ENCODE measurements at places on chromosomes 2 and 18.

GRCh38 chr2:105777506-105778055, 32.9 kb downstream of the NCK2 start:
- no peak for DNase-seq

GRCh38 chr2:96507957-96508520, 2.9 kb upstream of the NEURL3 start:
- no peak for DNase-seq

GRCh38 chr2:37866171-37866934, 58.7 kb upstream of the RMDN2 start:
- DNase-seq = no peak

DNA sequence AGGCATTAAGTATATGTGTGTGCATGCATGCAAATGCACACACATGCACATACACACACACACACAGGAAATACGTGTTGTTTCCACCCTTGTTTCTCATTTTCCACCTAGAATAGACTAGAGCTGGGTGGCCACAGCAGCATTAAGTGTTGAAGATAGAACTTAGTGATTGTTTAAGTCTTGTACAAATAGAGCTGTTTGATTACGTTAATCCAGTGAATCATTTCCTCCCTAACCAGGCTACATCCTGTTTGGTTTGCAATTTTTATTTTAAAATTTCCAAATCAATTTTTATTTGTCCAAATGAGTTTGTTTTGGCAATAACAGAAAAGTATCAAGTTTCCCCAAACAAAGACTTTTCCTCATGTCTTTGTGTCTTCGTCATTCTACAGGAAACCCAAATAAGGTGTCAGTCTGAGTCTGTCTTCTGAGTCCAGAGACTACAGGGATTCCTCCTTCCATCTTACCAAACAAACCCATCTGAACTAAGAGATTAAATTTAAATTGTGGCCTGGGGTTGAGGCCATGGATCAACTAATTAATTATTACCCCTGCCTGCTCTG, 74.6 kb upstream of the GALNT5 start:
- DNase-seq = no peak

DNA sequence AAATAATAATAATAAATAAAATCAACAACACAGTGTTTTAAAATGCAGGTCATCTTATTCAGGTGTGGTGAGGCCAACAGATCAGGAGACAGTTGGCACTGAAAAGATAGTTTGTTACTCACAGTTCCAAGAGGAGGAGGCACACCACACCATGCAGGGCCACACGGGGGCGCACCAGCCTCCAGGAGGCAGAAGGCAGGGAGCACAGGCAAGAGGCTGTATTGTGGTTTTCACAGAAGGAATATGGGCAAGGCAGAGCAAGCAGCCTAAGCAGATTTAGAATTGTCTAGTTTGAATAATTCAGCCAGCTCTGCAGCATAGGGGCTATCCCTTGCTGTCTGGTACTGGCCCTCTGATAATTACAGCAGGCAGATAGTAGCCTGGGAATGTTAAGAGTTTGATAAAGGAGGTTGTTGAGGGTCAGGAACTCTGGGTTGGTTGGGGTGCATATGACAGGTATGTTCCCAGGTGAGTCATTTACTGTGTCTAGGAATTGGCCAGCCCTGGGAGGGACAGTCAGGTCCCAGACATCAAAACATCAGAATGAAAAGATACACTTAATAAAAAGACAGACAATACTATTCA, 31.3 kb downstream of the KIAA2012 start:
- no peak for DNase-seq

DNA sequence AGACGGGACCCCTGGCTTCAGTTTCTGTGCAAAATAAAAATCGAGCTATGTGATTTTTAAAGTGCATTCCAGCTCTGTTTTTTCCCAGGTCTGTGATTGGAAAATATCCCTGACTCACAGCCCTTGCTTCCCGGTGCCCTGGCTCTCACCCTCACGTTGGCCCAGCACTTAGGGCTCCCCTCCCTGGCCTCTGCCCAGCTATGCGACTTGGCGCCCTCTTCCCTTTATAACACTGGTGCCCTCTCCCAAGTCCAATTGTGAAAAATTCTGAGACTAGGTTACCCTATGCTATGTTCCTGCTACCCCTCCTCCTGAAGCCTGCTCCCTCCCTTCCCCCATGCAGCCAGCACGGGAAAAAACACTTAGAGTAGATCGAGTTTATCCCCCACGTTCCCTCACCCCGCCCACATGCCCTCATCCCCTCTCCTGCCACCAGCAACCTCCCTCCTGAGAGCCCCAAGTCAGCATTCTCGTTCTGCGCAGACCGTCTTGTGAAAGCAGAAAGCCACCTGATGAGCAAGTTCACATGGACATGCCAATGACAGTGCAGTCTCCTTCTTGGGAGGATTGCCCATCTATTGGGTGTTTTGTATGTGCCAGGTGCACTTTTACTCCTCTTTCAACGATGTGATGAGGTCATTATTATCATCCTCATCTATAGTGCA, 228.8 kb downstream of the VAPA start:
- no peak for DNase-seq

DNA sequence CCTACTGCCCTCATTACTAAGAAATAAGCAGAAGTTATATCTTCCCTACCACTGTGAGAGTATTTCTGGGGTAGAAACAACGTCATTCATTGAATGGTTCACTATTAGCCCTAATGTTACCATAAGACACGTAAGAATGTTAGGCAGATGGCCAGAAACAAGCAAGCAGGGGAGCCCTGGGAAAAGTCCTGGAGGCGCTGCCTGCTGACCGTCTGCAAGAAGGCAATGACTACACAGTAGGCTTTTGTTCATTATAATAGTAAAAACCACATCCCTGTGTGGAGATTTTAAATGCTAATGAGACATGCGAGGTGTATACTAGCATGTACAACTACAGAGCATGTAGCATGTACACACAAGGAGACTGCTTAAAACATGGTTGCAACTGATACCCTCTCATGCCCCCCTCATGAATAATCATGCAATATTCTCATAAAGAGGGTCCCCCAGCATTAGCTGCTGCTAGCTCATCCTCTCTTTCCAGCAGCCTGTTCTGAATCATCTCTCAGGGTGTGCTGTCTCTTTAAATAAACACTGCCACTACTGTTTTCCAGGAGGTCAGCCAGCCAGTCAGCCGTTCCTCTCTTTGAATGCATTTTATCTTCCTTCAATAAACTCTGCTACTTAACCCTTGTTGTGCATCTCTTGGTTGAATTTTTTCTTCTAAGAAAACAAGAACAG, 23.6 kb downstream of the SUCLG1 start:
- DNase-seq = peak; percentile 5

- no peak for DNase-seq
Measured at GRCh38 chr2:162072181-162072702, 1.8 kb downstream of the DPP4 start.
